Smooth muscle cell of the pulmonary artery (primary cell): ENCODE measurements at places on chromosomes 1 and 21. TPM values are rescaled to one million over a fixed set of nuclear protein-coding genes. Genes with fewer than 3 reads are reported as not detected.

MARK1 gene
- total RNA-seq, result 1.2 and 2.0 TPM in 2 replicates

CHI3L2 gene
- total RNA-seq, result 6.0 and 13.9 TPM in 2 replicates

GRHL3 gene
- 0.03 TPM in 1 of 2 replicates, not detected in the other for total RNA-seq

CYP4A22 gene
- total RNA-seq, result not detected in 2 replicates

INTS7 gene
- 15.3 and 19.4 TPM in 2 replicates for total RNA-seq

UHMK1 gene
- total RNA-seq, result 61.4 and 63.7 TPM in 2 replicates
